Bronchial epithelial cell (primary cell): ENCODE measurements at places on chromosomes 6 and 20.
A peak's percentile ranks its signal among the peaks of the same experiment; 100 is the strongest.

GRCh38 chr6:44020148-44020547 lies 107.1 kb downstream of the MRPL14 start:
- DNase-seq, result no peak

DNA sequence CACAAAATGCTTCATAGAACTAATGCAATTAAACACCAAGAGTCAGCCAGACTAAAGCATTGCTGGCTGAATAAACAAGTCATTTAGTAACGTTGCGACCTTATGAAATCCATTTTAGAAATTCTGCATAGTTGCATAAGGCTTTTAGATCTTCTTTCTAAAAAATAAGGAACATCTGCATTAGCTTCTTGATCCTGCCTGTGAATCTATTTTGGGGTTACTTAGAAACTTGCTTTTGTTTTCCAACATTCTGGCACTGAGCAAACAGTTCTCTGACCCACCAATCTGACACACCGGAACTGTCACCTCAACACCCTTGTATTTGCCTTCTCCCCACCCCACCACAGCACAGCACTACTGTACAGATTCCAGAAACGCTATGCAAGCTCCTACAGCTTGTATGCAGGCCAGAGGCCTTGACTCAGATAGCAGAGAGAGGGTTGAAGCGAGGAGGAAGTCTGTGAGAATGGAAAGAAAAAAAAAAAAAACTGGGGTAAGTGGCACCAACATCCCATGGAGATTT lies 55.0 kb downstream of the KIF13A start:
- DNase-seq, result peak; percentile 88

DNA sequence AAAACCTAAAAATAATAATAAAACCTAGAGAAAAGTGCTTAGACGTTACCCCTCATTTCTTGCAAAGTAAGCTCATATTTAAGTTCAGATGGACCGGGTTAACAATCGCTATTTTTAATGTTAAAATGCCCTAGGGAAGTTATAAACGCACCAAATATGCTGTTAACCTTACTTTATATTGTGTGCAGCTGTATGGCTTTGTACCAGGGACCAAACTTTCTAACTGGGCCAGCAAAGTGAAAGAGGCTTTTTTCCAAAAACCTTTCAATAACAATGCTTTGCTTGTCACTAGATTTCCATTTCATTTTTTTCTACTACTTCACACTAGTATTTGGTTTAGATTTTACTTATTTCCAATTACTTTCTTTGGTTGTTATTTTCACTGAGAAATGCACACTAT lies 248.5 kb downstream of the FOXC1 start:
- DNase-seq, result no peak

GRCh38 chr6:30157999-30158398 lies 3.0 kb downstream of the TRIM10 start:
- DNase-seq, result no peak

DNA sequence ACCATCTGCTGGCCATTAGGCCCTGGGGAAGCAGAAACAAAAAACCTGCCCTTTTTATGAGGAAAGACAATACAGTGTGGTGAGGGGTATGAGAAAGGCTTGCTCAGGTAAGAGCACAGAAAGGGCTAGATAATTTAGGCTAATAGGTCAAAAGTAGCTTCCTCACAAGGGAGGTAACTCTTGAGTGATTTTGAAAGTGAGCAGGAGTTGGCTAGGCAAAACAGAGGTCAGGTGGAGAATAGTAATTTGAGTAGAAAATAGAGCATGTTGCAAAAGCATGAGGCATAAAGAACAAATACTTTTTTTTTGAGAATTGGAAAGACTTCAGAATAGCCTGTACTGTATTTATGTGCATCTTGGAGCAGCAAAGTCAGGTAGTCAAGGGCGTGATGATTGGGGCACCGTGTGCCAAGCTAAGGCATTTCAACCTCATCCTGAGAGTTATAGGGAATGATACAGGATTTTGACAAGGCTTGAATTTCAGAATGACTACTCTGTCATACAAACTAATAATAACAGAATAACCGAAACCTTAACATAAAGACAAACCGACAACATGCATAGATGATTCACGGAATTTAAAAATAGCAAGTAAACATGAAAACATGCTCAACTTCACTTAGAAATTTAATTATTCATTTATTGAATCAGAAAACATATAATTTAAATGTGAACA lies 123.0 kb upstream of the ENPP5 start:
- DNase-seq, result no peak

GRCh38 chr20:48864254-48864653 lies 36.5 kb upstream of the PREX1 start:
- DNase-seq, result no peak

- no peak for DNase-seq
Observed at GRCh38 chr6:73367761-73368355, 1.8 kb downstream of the OOEP start.

- peak; percentile 46 for DNase-seq
Observed at GRCh38 chr6:152161501-152161900, 354.0 kb downstream of the ESR1 start.

DNA sequence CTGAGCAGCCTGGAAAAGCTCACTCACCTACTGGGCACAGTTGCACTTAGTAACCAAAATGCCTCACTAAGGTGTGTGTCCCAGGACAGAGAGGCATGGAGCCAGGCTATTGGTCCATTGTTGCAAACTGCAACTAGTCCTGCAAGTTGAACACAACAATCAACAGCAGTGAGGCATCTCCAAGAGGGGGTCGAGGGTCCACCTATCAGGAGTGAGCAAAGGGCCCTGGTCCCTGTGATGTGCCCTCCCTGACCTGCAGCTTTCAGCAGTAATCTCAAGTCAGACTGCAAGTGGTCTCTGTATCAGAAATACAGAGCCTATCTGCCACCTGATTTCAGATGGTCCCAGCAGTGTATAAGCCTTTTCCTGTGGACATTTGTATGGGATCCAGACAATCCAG lies 50.2 kb upstream of the TGM3 start:
- no peak for DNase-seq

- peak; percentile 67 for DNase-seq
Observed at GRCh38 chr6:161128680-161129196, 137.2 kb downstream of the MAP3K4 start.

DNA sequence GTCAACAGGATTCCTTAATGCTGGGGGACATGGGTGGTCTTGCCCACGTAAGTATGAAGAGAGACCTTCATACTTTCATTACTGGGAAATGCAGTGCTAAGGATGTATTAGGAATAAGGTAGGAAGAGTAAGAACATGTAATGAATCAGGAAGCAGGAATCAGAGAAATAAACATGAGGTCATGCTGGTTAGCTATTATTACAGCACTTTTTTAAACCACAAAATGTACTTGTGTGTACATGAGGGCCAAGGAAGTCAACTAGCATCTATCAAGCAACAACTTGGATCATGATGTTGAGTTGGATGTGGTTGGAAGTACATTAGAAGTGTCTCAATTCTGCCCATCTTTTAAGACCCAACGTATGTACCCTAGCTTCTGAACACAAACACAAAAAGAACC lies 63.5 kb upstream of the E2F3 start:
- peak; percentile 64 for DNase-seq

GRCh38 chr20:63878899-63879663 lies 14.0 kb downstream of the TPD52L2 start:
- DNase-seq, result no peak

DNA sequence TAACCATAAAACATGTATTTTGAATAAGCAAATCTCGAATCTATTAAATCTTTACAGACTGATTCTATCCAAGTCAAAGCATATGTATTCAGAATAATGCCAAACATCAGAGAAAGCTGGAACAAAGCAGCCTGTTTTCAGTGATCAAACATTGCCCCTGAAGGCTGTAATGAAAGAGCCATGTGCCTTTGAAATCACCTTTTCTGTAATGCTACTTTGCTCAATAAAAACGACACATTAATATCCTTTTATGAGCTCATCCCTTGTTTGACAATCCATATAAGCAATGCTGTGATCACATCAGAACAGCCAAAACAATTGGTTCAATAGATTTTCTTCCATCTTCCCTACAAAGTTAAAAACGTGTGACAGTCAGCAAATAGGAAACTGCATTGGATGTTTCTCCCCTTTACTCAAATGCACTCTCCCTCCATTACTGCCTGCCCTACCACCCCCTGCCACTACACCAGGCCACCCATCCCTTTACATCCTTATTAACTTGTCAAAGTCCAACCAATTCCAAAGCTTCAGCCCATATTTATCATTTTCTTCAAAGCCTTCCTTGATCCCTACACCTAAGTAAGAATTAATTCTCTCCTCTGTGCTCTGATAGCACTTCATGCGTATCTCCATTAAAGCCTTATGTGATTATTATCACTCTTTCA lies 42.0 kb downstream of the THEMIS start:
- no peak for DNase-seq

DNA sequence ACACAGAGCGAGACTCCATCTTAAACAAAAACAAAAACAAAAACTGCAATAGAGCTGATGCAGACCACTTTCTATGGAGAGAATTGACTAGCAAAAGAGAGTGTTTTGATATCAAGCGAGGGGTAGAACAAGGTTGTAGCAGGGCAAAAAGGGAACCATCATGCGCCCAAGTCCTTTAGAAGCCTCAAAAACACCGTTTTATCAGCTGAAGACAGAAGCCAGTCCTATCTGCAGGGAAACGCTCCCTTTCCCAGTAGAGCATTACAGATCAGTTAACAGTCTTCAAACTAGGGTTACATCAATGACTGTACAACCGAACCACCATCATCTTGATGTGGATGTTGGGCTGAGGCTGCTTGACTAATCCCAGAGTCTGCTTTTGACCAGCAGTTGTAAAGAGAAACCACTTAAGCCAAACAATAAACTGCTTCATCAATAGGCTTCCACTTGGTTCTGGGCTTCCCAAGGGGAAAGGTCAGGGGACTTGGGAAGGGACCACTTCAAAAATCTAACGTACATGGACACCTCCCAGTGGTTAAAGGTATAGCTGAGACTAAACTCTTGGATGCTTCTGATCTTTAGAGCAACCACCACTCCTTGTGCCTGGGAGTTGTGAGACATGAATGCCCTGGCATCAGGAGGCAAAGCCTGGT lies 59.6 kb upstream of the SPDEF start:
- DNase-seq, result no peak

- peak; percentile 62 for DNase-seq
Observed at GRCh38 chr20:52312132-52312729, 120.7 kb upstream of the ZFP64 start.

- peak; percentile 25 for DNase-seq
Observed at GRCh38 chr6:27838945-27839625, 73.1 kb downstream of the OR2B2 start.

DNA sequence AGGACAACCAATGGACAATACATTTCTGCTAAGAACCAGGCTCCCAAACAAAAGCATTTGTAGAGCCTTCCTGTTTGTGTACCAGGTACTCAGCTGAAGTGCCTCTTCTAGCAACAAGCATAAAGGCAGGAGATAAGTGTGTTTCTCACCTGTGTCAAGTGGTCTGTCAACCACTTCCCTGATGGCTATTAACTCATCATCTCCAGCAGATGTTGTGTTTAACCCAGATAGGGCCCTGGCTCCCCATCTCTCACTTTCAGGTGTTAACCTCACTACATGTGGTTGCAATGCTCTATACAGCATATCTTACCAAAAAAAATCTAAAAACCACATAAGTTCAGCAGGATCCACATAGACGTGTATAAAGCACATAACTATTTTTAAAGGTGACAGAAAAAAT lies 9.6 kb upstream of the IL17A start:
- DNase-seq, result no peak

DNA sequence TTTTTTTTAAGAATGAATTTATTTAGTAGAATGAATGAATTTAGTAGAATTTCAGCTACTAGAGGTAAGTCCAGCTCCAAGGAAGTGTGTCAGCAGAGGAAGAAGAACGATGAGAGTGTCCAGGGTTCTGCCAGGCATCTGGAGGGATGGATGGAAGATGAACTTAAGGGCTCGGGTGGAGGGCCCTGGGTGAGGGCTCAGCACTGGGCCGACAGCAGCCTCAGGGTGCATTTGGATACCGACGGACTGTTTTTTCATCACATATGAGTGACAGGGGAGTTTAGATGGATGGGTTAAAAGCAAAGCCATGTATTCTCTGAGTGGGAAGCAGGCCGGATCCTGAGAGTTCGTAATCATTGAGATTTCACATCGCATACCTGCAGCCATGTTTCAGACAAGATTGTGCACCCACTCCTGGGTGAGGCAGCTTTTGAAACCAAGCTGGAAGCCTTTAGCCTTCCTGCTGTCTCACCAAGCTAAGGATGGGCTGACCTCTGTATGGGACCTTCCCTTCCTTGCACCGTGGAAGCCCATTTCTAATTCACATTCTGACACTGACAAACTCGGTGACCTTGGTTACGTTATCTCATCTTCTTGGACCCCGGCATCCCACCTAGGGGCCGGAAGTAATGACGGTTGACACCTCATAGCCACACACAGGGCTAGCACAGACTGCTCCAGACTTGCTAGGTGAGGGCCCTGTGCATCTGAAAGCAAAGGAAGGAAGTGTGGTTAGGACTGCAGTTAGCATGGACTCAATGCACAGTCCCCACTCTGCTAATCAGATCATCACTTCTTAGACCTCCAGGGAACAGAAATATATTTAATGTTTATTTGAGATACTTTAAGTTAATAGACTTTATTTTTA lies 228.5 kb downstream of the SLC24A3 start:
- DNase-seq, result no peak

- DNase-seq, result peak; percentile 33
Observed at GRCh38 chr20:19313342-19314069, 101.1 kb downstream of the SLC24A3 start.

DNA sequence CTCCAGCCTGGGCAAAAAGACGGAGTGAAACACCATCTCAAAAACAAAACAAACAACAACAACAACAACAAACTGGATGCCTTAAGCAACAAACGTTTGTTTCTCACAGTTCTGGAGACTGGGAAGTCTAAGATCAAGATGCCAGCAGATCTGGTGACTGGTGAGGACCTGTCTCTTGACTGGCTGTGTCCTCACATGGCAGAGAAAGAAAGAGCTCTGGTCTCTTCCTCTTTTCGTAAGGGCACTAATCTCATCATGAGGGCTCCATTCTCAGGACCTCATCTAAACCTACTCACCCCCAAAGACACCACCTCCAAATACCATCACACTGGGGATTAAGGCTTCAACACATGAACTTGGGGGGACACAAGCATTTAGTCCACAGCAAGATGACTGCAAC lies 13.5 kb upstream of the GFOD1 start:
- DNase-seq, result no peak

- DNase-seq, result no peak
Observed at GRCh38 chr6:109490713-109491112, 7.7 kb upstream of the ZBTB24 start.

DNA sequence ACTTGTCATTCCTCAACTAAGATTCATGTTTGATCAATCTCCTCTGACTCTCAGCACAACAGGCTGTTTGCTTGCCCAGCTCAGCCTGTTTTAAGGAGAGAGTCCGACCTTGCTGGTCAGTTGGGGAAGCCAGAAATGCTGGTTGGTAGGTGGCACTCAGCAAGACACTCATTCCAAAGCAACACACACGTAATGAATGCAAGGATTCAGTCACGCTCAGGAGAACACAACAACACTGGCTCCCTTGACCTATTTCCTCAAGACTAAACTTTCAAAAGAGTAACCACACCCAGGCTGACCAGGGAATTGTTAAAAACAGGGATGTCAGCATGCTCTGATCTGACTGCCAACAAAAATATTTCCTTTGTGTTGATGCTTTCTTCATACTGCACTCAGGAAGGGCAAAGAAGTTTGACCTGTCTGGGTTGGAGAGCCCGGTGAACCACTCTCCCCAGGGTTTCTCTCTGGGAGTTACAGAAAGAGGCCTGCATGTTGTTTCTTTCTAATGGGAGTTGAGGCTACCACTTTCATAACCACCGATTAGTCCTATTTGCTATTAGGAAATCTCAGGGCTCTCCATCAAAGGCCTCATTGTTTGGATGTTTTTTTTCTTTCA lies 25.6 kb upstream of the PREP start:
- DNase-seq, result peak; percentile 57

- DNase-seq, result no peak
Observed at GRCh38 chr20:11355345-11355744, 562.3 kb upstream of the BTBD3 start.
